ENCODE measurements at places on chromosomes 3 and 15.

GRCh38 chr3:30804984-30805383 is 89.5 kb downstream of the GADL1 start:
- no peaks in the 10 kb centered on the region for H3K36me3 ChIP-seq
- H3K4me3 ChIP-seq = no peak overlapping the region
- no peaks in the 10 kb centered on the region for H3K4me1 ChIP-seq
- H3K27me3 ChIP-seq = no peaks in the 10 kb centered on the region
- no peak overlapping the region for H3K27ac ChIP-seq

DNA sequence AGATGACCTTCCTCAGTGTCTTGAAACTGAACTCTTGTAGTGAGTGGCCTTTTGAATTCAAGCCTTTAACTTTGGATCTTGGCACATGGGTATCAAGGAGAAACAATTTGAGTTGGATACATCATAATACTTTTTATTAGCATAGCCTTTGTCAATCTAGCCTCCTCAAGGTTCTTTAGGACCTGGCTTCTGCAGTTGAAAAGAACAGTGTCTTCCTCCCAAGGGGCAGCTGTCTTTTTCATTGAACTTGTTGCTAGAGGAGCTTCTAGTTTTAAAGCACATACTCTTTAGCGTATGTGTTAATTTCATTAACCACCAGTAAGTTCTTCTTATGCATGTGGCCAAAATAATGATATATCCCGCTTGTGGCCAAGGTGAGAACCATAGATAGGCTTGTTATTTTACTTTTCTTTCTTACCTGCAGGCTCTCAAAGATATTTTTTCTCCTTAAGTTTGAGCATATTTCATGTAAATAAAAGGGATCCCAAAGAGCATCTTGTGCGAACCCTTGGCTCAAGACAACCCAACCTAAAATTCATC is 83.2 kb downstream of the GHSR start:
- no peak overlapping the region for H3K4me3 ChIP-seq
- H3K27me3 ChIP-seq = no peaks in the 10 kb centered on the region
- peaks cover 2% of the 10 kb centered on the region for H3K36me3 ChIP-seq

DNA sequence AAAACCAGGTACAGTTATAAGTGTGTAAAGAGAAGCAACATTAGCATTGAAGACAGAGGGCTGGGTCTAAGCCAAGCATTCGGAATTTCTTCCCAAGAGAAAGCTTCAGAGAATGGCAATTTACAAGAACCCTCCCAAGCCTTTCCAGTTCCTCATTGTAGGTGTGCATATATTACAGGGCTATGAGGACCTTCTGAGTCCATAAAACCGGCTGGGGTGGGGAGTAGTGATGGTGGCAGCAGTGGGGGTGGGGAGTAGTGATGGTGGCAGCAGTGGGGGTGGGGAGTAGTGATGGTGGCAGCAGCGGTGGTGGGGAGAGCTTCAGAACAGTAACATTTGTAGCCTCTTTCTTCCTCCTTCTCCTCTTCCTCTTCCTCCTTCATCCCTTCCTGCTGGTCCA is 368.7 kb upstream of the UMPS start:
- DNase-seq = no peak
- no peak overlapping the region for H3K27ac ChIP-seq
- H3K36me3 ChIP-seq = no peaks in the 10 kb centered on the region

GRCh38 chr3:176992978-176993377 is 204.3 kb downstream of the TBL1XR1 start:
- no peak overlapping the region for H3K4me3 ChIP-seq
- H3K4me1 ChIP-seq = no peaks in the 10 kb centered on the region
- DNase-seq = no peak
- H3K27ac ChIP-seq = no peak overlapping the region

GRCh38 chr15:91049378-91050127 is 27.2 kb upstream of the VPS33B start:
- H3K27ac ChIP-seq = no peak overlapping the region
- DNase-seq = peak; percentile 68
- H3K4me1 ChIP-seq = no peaks in the 10 kb centered on the region
- no peaks in the 10 kb centered on the region for H3K27me3 ChIP-seq
- no peaks in the 10 kb centered on the region for H3K36me3 ChIP-seq

- no peaks in the 10 kb centered on the region for H3K27me3 ChIP-seq
- peak; percentile 72 for DNase-seq
Measured at GRCh38 chr3:72791161-72791560, 57.1 kb downstream of the SHQ1 start.

Data from mesendoderm (in vitro differentiated cells).